ENCODE measurements at places on chromosomes 6 and 20.

GRCh38 chr6:121688974-121689373, 253.5 kb downstream of the GJA1 start:
- DNase-seq, result no peak

- no peak for DNase-seq
Measured at GRCh38 chr6:18530201-18530600, 143.1 kb downstream of the RNF144B start.

DNA sequence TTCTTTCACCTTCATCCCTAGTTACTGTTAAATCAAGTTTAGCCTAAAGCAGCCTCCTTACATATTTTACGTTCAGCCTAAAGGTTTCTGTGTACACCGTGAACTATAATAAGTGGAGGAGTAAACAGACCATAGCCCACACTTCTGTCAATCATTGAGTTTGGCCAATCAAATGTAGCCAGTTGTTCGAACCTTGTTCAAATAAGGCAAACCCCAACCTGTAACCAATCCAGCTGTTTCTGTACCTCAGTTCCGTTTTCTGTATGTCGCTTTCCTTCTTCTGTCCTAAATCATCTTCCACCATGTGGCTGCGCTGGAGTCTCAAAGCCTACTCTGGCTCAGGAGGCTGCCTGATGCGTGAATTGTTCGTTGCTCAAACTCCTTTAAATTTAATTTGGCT, 1.8 kb upstream of the FBXO30 start:
- DNase-seq, result no peak

DNA sequence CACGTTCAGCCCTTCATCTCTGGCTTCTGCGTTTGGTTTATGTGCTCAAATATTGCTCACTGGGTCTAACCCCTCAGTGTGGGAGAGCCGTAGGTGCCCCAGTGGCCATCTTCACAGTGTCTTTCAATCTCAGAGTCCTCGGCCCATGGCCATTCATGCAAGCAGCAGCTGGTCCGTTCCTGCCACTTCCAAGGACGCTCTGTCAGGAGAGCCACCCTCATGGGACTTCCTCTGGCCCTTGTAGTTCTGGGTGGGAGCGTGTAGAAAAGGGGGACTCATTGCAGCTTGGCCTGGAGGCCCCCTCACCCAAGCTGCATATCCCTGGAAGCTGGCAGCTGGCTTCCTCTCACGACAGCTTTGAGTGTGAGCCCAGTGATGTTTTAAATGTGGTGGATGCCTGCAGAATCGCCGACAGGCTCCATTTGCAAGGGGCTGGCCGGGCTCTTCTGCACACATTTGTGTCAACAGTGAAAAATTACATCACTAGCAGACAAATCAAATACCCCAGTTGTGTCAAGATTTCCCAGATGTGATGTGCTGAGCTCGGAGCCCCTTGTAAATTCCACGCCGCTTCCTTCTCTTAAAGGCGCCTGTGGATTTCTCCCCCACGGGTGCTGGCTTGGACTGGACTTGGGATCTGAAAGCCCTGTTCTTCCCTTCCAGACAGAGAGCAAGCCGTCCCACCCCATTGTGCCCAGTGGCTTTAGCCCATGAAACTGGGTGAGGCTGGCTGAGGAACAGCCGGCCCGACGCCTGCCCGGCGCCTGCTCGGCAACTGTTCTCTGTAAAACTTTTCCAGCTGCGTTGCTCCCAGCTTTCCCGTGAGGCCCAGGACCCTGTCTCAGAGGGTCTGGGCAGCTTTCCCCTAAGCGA, 360.1 kb downstream of the TAF4 start:
- DNase-seq, result no peak

- DNase-seq, result no peak
Measured at GRCh38 chr20:63446216-63447024, 26.0 kb downstream of the KCNQ2 start.

- DNase-seq, result peak; percentile 95
Measured at GRCh38 chr20:50027611-50028105, 44.9 kb downstream of the SNAI1 start.

GRCh38 chr6:63121166-63121565, 90.1 kb upstream of the FKBP1C start:
- DNase-seq, result no peak

DNA sequence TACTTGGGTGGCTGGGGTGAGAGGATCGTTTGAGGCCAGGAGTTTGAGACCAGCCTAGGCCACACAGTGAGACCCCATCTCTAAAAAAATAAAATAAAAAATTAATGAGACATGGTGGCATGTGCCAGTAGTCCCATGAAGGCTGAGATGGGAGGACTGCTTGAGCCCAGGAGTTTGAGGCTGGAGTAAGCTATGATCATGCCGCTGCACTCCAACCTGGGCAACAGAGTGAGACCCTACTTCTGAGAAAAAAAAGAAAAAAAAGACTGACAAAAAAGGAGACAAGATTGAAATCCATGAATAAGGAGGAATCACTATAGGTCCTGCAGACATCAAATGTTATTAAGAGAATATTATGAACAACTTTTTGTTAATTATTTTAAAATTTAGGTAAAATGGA, 23.7 kb upstream of the BPHL start:
- no peak for DNase-seq

DNA sequence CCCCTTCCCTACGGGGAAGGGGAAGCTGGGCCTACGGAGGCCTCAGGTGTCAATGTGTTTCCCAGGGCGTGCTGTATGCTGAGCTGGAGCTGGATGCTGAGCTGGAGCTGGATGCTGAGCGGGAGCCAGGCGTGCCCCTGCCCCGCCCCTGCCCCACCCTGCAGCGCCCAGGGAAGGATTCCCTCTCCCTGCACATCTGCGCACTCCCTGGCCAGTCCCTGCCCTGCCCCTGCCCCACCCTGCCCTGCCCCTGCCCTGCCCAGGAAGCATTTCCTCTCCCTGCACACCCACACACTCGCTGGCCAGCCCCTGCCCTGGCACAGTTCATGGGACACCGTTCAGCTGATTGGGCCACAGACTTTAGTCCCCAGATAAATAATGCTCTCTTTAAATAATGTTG, 196.8 kb downstream of the SMOC2 start:
- no peak for DNase-seq

DNA sequence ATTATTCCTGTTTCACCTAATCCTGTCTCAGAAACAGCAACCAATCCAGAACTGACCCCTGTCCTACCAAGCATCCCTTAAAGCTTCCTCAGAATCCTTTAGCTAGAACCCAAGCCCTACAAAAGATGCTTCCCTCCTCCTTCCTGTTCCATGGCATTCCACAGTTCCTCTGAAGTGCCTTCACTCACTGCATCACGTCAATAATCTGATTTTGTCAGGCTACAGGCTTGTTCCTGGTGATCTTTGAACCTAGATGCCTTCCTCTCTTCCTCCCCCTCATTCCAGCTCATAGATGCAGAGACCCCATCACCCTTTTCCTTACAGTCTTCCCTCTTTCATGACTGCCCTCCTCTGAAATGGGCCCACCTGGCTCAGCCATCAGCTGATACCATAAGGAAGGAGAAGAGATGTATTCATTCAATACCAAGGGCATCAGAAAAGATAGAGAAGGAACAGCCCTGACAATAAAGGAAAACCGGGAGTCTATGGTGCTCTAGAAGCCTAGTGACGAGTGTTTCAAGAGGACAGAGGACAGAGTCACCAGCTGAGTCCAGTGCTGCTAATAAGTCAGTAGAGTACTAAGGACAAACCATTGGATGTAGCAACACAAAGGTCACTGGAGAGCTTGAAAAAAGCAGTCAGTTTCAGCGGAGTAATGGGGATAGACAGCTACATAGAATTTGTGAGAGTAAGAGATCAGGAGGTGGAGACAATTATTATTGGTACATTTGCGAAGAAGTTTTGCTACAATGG, 62.5 kb upstream of the SPDEF start:
- no peak for DNase-seq

GRCh38 chr6:156174031-156174890, 602.9 kb upstream of the ARID1B start:
- DNase-seq, result no peak

DNA sequence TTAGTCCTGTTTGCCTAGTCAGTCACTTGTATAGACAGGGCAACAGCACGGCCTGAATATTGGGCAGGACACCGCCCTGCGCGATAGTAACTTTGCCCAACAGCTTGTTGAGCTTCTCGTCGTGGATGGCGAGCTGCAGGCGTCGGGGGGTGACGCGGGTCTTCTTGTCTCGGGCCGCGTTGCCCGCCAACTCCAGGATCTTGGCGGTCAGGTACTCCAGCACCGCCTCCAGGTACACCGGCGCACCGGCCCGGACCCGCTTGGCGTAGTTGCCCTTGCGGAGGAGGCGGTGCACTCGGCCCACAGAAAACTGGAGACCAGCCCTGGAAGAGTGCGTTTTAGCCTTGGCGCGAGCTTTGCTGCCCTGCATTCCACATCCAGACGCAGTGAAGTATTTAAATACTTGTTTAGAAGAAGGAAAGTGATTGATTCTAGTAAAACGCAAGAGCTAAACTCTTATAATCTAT, 92.8 kb upstream of the BTN3A2 start:
- DNase-seq, result no peak
